ENCODE measurements at places on chromosomes 4 and X.

DNA sequence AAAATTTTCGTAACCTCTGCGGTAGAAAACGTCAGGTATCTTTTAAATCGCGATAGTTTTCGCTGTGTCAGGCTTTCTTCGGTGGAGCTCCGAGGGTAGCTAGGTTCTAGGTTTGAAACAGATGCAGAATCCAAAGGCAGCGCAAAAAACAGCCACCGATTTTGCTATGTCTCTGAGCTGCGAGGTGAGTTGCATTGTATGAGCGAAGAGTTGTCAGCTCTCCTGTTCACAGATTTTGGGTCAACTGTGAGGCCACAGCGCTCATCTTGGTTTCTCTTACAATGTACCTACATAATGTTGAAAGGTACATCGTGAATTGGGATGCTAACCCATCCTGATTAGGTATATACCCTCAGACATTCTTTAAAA, 486 bp downstream of the CLCN3 start:
- DNase-seq, result peak; percentile 21

GRCh38 chr4:1830234-1830633, 25.7 kb downstream of the LETM1 start:
- no peak for DNase-seq

GRCh38 chr4:121721700-121722099, 24.9 kb upstream of the ANXA5 start:
- DNase-seq, result no peak

DNA sequence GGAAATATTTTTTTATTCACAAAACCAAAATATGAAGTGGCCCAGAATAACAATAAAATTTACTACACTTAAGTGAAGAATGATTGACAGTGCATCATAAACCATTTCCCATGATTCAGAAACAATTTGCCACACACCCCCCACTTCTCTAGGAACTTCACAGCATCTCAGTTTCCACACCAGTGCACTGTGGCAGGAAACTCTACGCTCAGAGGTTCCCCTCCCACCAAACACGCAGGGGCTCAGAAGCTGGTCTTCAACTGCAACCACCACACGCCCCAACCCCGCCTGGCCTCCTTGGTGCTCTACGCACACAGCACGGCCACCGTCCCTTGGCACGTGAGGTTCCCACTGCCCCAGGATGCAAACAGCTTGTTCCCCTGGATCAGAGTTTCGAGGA, 63.7 kb downstream of the ZFYVE28 start:
- no peak for DNase-seq

DNA sequence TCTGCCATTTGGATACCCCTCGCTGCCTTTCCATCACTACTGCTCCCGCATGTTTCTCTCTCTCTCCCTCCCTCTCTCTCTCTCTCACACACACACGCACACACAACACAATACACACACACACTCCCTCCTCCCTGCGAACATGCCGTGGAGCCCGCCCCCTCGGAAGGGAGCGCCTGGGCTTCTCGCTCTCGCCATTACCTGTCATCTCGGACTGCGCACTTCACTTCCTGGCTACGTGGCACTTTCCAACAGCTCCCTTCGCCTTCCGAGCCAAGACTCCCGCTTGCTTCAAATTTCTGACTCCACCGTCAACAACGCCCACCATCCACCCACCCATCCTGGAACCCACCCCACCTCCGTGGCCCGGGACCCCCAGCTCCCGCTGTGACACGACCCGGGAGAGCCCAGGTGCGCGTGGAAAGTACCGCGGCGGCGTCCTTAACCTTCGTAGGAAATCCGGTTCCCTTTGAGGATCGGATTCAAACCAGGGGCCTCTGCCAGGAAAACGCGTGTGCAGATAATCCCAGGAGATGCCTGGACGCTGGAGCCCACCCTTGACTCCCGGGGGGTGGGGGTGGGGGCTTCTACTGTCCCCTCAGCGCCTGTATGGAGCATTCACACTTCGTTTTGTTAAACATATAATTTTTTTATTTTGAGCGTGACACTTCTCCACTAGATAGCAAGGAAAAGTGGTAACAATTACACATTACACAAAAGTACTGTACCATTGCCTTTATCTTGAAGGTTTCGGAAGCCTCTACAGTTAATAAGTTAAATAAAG, 12.5 kb downstream of the ARX start:
- no peak for DNase-seq

- DNase-seq, result peak; percentile 7
These were observed 137.8 kb upstream of the DUSP21 start for GRCh38 chrX:44705817-44706551.

DNA sequence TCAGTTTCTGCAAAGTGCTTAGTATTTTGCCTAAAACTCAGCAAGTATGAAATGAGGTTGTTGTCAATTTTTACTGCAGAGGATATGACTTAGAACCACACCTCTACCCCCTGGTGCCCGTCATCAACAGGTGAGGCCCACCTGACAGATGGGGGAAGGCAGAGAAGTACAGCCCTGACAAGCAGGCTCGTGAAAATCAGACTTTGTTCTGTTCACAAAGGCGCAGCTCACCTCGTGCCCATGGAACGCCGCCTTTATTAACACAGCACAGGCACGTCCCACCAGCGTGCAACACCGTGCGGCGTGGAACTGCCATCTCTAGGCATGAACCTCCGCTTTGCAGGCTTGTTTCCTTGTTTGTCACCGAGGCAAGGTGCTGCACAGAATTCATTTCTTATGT, 13.3 kb downstream of the CYP4V2 start:
- DNase-seq, result no peak

DNA sequence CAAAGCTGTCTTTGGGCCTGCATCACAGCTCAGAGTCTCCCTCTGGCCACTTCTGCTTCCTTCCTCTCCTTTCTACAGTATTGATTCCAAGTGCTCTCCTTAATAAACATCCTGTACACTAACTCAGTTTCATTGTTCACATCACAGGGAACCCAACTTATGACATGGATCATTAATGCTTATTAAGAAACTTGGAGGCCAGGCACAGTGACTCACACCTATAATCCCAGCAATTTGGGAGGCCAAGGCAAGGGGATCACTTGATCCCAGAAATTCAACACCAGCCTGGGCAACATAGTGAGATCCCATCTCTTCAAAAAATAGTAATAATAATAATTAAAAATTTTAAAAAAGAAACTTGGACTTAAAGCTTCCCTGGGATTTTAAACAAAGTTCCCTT, 89.2 kb upstream of the EFHC2 start:
- DNase-seq, result peak; percentile 43

- no peak for DNase-seq
These were observed 243.5 kb upstream of the FGF13 start for GRCh38 chrX:138954976-138955375.

DNA sequence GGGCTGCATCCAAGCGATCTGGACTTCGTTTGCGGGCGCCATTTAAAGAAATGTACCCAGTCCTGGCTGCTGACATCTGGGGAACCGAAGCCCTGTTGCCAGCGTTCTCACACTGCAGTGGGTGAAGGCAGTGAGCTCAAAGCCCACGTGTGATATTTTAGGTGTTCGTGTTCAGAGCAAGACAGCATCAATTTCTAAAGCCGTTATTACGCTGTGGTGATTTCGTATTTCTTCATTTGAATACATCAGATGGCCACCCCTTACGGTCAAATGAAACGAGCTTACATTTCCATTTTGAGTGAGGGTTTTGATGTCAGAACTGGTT, 376 bp upstream of the C4orf36 start:
- DNase-seq, result no peak
